Left renal cortex interstitium (tissue), 4 donors: ENCODE measurements at places on chromosomes 13 and 19.
A peak's percentile ranks its signal among the peaks of the same experiment; 100 is the strongest.

GRCh38 chr13:49649963-49650312 lies 21.6 kb downstream of the ARL11 start:
- no peak for DNase-seq

- DNase-seq, result no peak
These were observed 225.3 kb downstream of the NHLRC3 start for GRCh38 chr13:39263531-39263930.

- DNase-seq, result no peak
These were observed 1358.5 kb upstream of the PCDH9 start for GRCh38 chr13:68588623-68589022.

DNA sequence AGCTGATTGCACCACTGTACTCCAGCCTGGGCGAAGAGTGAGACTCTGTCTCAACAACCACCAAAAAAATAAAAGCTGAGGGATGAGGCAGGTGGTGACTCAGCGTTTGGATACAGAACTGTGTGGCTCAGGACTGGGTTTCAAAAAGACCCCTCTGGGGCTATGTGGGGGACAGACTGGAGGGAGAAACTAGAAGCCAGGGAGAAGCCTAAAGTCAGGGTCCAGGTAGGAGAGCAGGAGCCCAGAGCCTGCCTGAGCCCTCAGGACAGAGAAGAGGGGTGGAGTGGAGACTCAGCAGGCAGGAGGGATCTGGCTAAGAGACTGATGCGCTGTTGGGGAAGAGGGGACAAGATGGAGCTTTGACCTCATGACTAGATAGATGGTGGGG lies 1.8 kb upstream of the CD37 start:
- DNase-seq, result no peak

- DNase-seq, result no peak
These were observed 4.7 kb upstream of the KBTBD7 start for GRCh38 chr13:41199079-41199478.

- DNase-seq, result no peak
These were observed 19.7 kb downstream of the MED26 start for GRCh38 chr19:16608290-16608739.

- DNase-seq, result no peak
These were observed 10.9 kb upstream of the MEIS3 start for GRCh38 chr19:47430041-47430802.

DNA sequence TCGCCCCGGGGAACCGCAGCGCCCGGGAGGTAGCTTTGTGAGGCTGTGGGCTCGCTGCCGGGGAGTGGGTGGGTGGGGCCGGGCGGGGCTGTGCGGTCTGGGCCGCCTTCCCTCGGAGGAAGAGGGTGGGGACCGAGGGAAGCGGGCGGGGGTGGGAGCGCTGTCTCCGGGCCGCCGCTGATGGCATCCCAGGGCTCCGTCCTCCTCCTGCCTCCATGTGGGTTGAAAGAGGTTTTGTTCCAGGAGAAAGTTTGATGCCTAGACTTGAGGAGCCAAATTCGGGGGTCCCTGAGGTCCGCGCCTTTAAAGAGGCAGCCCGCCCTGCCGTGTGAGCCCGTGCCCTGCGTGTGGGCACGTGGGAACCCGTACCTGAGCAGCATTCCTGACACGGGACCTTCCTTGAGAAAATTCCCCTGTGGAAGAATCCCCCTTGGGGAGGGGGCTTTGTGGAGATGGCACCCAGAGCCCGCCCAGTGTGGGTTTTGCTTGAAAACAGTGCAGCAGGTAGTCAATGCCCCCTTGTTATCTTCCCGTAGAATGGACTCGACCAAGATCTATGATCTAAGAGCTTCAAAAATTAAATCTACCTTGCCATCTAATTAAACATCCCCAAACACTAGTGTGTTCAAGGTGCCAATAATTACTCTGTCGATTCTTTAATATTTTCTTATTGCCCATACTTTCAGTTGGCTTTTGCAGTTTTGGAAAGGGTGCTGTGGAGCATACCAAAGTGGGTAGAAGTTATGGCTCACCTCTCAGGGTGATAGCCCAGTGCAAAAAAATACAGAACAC lies 107.8 kb downstream of the RXFP2 start:
- DNase-seq, result no peak

- peak; percentile 69 for DNase-seq
These were observed 967 bp upstream of the TPT1 start for GRCh38 chr13:45341799-45342500.

DNA sequence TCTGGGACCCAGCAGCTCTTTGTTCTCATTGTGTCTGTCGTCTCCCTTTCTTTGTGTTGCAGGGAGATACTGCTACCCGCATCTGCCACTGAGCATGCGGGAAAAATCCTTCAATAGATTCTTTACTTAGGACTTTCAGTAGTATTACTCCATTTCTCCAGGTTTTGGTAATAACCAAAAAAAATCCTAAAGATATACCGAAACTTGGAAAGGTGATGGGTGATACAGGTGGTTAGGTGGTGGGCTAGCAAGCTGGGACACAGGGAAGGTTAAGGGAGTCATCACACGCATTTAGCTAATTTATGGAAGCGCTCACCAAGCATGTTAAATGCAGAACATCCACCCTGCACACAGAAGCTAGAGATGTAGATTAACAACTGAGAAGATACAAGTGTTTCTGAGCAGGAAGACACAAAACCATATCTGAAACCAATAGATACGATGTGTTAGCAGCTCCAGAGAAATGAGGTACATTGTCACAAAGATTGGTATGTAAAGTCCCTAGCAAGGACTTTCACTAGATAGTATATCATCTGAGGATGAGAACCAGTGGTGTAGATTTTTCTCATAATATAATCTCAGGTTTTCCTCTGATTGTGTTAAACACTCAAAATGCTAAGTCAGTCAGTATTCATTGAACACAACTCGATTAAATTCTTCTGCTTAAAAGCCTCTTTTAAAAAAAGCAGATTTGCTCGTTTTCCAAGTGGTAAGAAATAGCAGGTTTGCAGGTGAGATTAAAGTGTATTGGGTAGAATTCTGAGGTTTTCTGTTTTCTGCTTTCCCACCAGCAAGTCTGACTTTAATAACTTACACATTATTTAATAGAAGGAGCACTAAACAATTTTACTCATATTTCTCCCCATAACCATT lies 1.2 kb upstream of the SLAIN1 start:
- no peak for DNase-seq

- no peak for DNase-seq
These were observed 85.6 kb downstream of the COL4A2 start for GRCh38 chr13:110392510-110393240.

DNA sequence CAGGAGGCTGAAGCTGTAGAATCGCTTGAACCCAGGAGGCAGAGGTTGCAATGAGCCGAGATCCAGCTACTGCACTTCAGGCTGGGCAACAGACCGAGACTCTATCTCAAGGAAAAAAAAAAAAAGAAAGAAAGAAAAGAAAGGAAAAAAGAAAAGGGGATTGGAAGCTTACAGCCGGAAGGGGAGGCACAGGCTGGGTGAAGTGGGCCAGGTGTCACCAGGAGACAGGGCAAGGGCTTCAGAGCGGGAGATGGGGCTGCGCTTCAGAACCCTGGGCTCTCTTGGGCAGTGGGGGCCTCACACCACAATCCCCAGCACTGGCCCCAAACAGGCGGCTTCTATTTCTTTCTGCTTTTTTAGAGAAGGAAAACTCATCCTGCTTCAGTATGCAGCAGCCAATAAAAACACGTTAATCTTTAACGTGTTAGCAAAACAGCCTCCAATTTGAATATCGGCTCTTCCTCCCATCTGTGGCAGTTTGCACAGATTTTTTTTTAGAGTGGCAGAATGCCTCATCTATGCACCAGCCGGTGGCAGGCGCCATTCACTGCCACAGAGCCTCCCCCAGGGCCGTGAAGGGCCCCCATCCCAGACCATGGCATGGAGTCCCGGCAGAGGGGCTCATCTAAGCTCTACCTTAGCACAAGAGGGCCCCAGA lies 46.6 kb upstream of the C19orf12 start:
- no peak for DNase-seq

DNA sequence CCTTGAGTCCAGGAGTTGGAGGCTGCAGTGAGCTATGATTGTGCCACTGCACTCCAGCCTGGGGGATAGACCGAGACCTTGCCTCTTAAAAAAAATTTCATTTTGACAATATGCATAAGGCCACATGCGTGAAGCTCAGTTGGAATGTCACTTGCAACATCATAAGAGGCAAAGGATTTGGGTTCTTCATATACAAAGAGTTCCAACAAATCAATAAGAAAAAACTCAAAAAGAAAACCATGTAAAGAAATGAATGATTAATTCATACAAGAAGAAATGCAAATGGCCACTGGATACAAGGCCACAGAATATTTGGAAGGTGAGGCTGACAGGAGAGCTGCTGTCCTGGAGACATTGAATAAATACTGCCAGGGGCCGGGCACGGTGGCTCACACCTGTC lies 9.6 kb upstream of the TCF3 start:
- no peak for DNase-seq

DNA sequence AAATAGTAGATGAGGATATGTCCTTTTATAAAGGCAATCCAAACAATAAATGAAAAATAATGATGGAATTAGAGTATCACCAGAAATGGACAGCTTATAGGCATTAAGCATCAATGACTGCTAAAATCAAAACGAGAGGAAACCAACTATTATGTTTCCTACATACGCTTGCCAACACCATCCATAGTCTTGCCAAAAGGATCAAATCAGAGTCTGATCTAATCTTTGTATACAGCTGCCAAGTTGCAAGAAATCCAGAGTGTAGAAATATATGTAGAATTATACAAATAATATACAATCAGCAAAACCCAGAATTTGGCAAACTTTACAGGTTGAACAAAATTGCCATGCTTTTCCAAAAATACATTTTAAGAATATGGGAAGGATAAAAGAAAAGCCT lies 1661.6 kb downstream of the SLITRK1 start:
- DNase-seq, result no peak

- no peak for DNase-seq
These were observed 1.3 kb downstream of the LSR start for GRCh38 chr19:35249848-35250711.

- DNase-seq, result no peak
These were observed 233.7 kb upstream of the SOX21 start for GRCh38 chr13:94946039-94946438.

DNA sequence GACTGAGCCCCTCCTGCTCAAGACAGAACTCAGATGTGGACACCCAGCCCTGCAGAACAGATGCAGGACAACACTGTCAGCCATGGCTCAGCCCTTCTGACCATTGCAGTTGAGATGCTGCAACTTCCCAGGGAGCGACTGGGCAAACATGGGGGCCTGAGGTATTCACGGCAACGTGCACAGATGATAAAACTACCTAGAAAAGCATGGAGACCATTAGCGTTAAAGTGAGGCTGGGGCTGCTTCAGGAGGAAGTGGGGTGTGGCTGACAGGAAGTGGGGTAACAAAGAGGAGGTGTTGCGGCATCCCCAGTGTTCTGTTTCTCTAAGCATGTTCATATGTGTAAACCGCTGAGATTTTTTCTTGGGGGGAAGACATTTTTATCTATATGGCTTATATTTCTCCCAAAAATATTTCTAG lies 1.3 kb upstream of the SIGLEC9 start:
- no peak for DNase-seq

- no peak for DNase-seq
These were observed 492.6 kb downstream of the RFC3 start for GRCh38 chr13:34310539-34310938.

- DNase-seq, result peak; percentile 57
These were observed 2.3 kb upstream of the EML2 start for GRCh38 chr19:45641274-45642105.

GRCh38 chr19:17325881-17326594 lies 8.6 kb downstream of the ANO8 start:
- no peak for DNase-seq

- DNase-seq, result no peak
These were observed 33.6 kb upstream of the NANOS3 start for GRCh38 chr19:13843104-13843921.

DNA sequence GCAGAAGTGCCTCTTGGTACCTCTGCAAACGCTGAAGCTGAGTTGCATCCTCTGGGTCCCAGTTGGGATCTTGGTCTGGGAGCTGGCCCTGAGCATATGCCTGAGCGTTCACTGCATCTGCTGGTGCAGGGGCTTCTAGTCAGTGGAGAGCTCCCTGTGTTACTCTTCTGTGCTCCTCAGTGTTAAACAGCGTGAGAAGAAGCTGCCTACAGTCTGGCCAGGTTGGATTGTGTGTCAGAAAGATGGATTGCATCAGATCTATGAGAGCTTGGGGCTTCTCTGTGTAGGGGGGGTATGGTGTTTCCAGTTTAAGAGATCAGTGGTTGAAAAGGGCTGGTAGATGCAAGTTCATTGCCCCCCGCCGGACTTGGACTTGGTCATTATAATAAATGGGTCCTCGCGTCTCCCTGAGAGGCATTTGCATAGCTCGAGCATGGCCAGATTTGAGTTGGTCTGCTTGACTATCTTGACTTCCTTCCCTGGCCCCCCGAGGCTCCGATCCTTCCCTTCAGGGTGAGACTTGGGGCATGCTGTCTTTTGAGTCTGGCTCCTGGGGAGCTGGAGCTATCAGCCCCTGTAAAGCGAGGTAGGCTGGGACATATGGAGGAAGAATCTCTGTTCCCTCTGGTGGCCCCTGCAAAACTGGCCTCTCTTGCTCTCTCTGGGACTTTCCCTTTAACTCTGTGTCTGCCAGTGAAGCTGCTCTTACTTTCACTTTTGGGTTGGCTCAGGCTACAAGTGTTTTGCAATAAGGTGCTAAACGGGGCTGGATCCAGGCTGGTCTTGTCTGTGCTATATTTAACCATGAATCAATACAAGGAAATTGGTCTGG lies 52.9 kb downstream of the OR10H4 start:
- DNase-seq, result peak; percentile 9

DNA sequence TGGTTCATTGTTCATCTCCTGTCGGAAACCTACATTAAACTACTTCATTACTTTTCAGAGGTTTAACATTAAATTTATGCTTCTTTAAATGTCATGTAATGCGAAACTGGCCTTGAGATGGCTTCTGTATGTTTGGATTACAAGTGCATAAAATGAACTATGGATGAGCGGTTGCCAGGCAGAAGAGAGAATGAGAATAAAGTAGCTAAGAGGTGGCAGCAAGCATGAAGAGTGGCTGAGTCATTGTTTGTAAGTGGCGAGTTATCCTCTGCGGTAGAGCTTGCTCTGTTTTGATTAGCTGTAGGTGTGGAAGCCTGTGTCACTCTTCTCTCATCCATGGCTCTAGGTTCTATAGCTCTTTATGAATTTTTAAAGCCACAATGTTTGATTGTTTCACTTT lies 1139.6 kb upstream of the PCDH9 start:
- DNase-seq, result no peak

GRCh38 chr19:38949580-38950367 lies 19.0 kb downstream of the MRPS12 start:
- no peak for DNase-seq

GRCh38 chr19:9166846-9167245 lies 11.9 kb upstream of the OR7D2 start:
- no peak for DNase-seq

GRCh38 chr13:74794582-74794981 lies 660.4 kb upstream of the KLF12 start:
- no peak for DNase-seq

DNA sequence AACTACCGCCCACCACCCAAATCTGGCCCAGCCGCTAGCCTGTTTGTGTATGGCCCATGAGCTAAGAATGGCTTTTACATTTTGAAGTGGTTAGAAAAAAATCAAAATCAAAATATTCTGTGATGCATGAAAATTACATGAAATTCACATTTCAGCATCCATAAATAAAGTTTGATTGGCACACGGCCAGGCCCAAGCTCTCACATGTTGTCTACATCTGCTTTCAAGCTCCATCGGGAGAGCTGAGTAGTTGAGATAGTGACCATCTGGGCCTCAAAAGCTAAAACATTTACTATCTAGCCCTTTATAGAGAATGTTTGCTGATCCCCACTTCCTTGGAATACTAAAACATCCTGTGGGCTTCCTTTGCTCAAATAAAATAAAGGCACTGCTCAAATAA lies 14.5 kb downstream of the RFX2 start:
- no peak for DNase-seq
